ENCODE measurements at places on chromosomes 11 and 22.

DNA sequence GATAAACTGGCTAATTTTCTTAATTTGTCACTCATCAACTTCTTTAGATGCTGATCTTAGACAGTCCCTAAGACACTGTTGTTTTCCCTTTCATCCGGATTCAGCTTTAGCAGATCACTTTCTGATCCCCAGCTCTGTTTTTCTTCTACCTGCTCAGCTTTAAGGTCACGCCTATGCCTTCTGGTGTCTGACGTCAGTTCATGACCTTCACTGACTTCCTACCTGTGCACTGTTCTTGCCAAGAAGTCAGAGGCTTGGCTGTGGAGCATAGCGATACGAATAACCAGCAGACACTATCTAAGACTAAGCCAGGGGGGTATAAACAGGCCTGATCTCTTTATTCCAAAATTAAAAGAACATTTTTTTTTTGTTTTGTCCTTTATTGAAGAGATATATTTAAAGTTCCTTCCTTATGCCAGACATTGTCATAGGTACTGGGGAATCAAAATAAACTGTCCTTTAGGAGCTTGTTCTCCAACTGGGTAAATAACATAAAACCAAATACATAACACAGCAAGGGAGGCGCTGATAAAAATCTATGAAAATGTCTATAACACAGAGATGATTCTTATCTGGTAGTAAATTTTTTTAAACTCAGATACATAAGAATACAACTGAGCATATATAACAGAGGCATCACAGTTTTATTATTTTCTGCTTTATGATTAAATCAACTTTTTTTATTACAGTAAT lies 352.2 kb upstream of the CTSC start:
- no peak overlapping the region for H3K27ac ChIP-seq
- no peak overlapping the region for H3K4me3 ChIP-seq
- H3K4me1 ChIP-seq: no peaks in the 10 kb centered on the region

DNA sequence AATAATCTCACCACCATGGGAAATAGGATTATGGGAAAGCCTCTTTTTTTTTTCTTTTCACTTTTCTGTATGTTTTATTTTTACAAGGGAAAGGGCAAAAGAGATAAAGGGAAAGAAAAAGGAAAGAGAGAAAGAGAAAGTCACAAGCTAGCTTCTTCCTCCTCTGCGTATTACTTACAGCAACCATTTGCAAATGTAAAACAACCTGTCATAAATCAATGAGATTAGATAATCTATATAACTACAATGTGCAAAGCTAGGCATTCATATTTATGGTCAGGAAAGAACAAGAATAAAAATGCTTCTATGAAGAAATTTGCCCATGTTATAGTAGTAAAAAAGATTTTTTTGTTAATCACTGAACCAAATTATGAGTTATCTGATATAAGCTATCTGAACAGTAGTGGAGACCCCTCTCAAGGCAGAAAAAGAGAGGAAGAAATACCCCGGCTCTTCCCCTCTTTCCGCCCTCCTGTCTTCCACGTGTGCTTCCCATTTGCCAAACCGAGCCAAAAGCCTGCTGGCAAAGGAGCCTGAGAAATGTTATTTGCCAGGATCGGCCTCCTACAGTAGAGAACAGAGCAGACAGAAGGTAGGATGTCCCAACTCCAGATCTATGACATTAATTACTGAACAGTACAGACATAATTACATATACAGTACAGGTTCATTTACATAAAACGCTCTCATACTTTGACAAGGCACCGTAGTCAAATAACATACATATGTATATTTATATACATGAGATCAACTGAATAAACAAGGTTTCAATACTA lies 50.2 kb downstream of the ARHGAP32 start:
- H3K36me3 ChIP-seq: no peaks in the 10 kb centered on the region
- H3K27me3 ChIP-seq: no peaks in the 10 kb centered on the region

- peaks cover 2% of the 10 kb centered on the region for H3K27me3 ChIP-seq
- H3K27ac ChIP-seq: no peak overlapping the region
- DNase-seq: no peak
- H3K4me1 ChIP-seq: no peaks in the 10 kb centered on the region
Observed at GRCh38 chr22:49224243-49224642, 603.4 kb downstream of the BRD1 start.

DNA sequence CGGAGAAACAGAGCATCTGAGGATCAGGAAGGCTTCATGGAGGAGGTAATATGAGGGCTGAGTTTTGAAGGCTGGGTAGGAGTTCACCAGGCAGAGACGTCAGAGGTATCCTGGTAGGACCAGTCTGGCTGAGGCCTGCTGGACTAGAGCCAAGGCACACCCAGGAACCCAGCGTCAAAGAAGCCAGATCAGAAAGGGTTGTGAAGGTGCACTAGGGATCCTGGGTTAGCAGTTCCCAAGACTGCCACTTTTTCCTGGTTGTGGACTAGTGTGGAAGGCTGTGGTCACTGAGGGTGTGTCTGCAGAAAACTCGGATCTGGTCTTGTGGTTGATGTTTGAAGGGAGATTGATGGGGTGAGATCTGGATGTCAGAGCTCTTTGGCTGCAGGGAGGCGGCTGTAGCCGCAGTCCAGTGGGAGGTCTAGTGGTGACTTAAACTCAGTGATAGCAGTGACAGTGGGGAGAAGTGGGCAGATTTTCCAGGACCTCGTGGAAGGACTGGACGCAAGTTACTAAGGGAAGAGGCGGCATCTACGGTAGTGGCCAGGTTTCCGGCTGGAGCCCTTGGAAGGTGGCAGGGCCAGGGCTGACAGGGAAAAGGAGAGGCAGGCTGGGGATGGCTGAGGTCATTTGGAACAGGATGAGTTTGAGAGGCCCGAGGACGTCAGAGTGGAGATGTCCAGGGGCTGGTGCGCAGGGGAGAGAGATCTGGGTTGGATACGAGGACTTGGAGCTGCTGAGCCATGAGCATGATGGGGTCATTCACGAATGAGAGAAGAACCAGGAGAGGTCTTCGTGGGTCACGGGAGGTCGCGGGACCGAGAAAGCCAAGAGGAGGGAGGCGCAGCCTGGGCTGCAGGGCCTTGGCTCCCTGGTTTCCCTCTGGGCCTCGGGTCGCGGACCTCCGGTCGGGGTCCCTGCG lies 10.9 kb downstream of the RELA start:
- peaks cover 3% of the 10 kb centered on the region for H3K27me3 ChIP-seq
- H3K4me1 ChIP-seq: peaks cover 36% of the 10 kb centered on the region
- DNase-seq: no peak
- H3K4me3 ChIP-seq: peak overlapping the region; percentile 38
- H3K36me3 ChIP-seq: peaks cover 35% of the 10 kb centered on the region

DNA sequence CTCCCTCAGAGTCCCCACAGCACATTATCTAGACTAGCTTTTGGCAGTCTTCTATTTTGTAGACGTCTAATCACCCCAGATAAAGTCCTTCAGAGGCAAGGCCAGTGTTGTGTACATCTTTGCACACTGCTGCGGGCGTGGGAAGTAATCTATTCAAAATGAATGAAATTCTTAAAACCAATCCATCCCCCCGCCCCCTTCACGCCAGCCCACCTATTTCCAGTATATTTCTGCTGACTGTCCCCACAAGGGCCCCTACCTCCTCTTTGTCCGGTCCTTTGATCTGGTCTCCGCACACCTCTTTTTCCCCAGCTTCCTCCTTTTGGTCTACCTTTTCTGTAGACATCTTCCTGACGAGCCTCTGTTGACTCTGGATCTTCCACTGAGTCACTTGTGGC lies 375 bp downstream of the BSCL2 start:
- peaks cover 21% of the 10 kb centered on the region for H3K36me3 ChIP-seq
- peaks cover 49% of the 10 kb centered on the region for H3K4me1 ChIP-seq
- peak overlapping the region; percentile 62 for H3K4me3 ChIP-seq
- no peaks in the 10 kb centered on the region for H3K27me3 ChIP-seq
- DNase-seq: no peak

GRCh38 chr11:67351275-67352005 lies 1.9 kb downstream of the POLD4 start:
- no peaks in the 10 kb centered on the region for H3K27me3 ChIP-seq
- no peaks in the 10 kb centered on the region for H3K36me3 ChIP-seq
- peaks cover 31% of the 10 kb centered on the region for H3K4me1 ChIP-seq
- DNase-seq: peak; percentile 45
- H3K27ac ChIP-seq: peak overlapping the region; percentile 71
- peak overlapping the region; percentile 57 for H3K4me3 ChIP-seq

GRCh38 chr11:131418189-131418588 lies 47.8 kb downstream of the NTM start:
- no peaks in the 10 kb centered on the region for H3K4me1 ChIP-seq
- no peaks in the 10 kb centered on the region for H3K27me3 ChIP-seq
- no peaks in the 10 kb centered on the region for H3K36me3 ChIP-seq

DNA sequence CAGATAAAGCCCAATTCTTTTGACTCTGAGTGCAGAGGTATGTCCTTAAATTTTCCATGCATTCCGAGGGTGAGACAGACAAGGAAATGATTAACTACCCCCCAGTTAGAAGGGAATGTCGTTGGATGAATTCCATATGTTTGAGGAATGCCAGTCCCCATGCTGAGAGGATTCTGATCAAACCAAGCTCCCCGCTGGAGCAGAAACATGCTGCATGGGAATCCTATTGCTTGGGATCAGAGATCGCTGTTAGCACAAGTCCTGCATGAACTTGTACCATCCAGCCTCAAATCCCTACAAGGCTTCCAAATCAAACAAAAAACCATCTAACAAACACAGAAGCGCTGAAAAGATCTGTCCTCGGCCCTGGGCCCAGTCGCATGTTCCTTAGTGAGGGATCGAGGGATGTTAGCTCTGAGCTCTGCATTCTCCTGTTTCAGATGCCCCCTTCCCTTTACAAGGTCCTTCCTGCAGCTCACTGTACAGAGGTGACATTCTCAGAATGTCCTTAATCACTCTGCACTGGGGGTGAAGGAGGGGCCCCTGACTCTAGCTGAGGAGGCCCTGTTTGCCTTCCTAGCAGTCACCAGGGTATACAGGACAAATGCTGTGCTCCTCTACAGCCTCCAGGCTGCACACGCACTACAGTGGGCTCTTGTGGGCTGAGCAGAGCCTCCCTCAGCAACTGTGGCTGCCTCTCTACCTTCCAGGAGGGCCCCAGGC lies 353.4 kb downstream of the TENM4 start:
- no peaks in the 10 kb centered on the region for H3K36me3 ChIP-seq
- no peaks in the 10 kb centered on the region for H3K27me3 ChIP-seq
- H3K4me1 ChIP-seq: no peaks in the 10 kb centered on the region
- no peak overlapping the region for H3K4me3 ChIP-seq
- no peak for DNase-seq

- no peaks in the 10 kb centered on the region for H3K4me1 ChIP-seq
- H3K27me3 ChIP-seq: peaks cover 5% of the 10 kb centered on the region
- H3K4me3 ChIP-seq: no peak overlapping the region
- H3K27ac ChIP-seq: no peak overlapping the region
- DNase-seq: no peak
Observed at GRCh38 chr11:66933531-66933930, 24.7 kb downstream of the PC start.

DNA sequence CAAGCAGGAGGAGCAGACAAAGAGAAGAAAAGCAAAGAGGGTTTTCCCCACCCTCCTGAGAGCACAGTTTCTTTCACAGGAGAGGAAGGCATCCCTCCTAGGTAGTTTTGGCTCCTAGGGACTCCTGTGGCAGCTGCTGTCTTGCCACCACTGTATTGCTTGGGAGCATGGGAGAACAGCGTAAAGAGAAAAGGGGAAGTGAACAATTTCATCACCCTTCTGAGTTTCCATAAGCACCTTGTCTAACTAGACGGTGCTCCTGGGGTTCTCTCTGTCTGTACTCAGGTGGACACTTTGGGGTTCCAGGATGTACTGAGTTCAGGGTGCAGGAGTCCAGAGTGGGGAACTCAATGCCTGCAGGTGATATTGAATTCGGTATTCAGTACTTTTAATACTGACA lies 1430.5 kb downstream of the TBC1D22A start:
- no peaks in the 10 kb centered on the region for H3K36me3 ChIP-seq
- no peak overlapping the region for H3K4me3 ChIP-seq
- no peak for DNase-seq
- H3K4me1 ChIP-seq: no peaks in the 10 kb centered on the region

GRCh38 chr22:25048071-25048470 lies 95.6 kb downstream of the KIAA1671 start:
- H3K27ac ChIP-seq: no peak overlapping the region
- no peaks in the 10 kb centered on the region for H3K4me1 ChIP-seq
- no peak for DNase-seq

DNA sequence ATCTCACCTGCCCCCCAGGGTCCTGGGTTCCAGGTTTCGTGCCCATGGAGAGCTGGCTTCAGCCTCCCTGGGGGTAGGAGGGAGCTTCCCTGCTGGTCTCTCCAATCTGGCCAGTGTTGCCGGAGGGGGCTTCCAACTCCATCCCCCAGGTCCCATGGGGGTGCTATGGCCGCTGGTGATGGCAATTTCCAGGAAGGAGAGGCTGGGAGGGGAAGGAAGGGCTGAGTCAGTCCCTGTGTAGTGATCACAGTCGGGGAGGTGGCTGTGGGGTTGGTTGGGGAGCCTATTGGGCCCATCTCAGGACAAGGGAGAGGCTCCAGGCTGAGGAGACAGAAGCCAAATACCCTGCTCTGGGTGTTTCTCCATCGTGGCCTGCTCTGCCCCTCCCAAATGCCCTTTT lies 5.7 kb upstream of the CDC42EP2 start:
- H3K4me3 ChIP-seq: no peak overlapping the region
- DNase-seq: no peak
- peaks cover 7% of the 10 kb centered on the region for H3K27me3 ChIP-seq
- peaks cover 3% of the 10 kb centered on the region for H3K36me3 ChIP-seq
- no peaks in the 10 kb centered on the region for H3K4me1 ChIP-seq

DNA sequence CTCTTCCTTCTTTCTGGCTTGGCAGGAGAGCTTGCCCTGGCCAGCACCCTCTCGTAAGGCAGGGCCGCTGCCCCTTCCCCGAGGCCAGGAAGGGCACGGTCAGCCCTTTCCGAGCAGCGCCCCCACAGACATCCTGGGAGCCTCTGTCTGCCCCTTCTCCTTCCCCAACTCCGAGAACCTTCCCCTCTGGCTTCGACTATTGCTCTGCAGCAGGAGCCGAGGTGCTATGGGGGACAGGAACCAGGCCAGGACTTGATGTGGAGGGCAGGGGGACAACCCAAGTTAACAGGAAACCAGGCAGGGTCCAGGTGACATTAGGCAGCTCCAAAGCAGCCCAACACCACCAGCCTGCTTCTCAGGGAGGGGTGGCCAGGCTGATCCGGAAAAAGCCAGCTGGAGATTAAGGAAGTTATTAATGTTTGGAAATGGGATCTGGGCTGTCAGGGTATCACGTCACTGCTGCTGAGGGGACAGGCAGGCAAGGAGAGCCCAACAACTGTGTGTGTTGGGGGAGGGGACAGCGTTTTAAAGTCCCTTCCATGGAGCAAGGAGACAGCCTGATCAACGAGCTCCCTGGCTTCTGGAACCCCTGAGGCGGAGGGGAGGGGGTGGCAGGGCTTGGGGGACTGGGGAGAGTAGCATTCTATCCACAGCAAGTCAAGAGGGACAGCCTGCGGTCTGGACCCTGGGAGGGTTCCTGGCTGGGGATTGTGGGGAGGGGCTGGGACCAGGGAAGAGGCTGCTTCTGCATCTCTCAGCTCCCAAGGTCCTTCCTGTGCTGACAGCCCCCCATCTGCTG lies 27.3 kb downstream of the SYT7 start:
- H3K4me1 ChIP-seq: peaks cover 5% of the 10 kb centered on the region
- no peak overlapping the region for H3K27ac ChIP-seq
- no peak for DNase-seq
